Endothelial cell of umbilical vein (primary cell): ENCODE measurements at places on chromosomes 7 and 10. TPM values are rescaled to one million over a fixed set of nuclear protein-coding genes. Genes with fewer than 3 reads are reported as not detected.

Gene ANKRD30A
- total RNA-seq = not detected in 2 replicates

Gene CPXM2
- 0.42 and 2.7 TPM in 2 replicates for total RNA-seq

- no peak for DNase-seq
These were observed 308.4 kb downstream of the ZNF248 start for GRCh38 chr10:37549054-37549453.

Gene SPDYE16
- total RNA-seq = 0.22 TPM in 1 of 2 replicates, not detected in the other

DNA sequence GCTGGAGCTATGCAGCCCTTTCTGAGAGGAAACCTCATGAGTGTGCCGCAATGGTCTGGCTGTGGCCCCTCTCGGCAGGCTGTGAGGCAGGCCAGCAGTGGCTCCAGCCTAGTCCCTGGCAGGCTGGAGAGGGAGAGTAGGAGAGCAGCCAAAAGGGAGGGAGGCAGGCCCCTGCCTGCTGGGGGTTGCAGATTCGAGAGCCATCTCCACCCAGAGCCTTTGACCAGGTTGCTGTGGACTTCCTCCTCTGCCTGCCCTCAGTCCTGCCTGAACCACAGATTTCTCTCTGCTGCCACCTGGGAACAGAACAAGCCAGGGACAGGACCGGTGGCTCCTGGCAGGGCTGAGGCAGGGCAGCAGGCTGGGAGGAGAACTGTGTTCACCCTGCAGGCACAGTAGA, 13.9 kb downstream of the PAX2 start:
- DNase-seq = no peak

Gene PANK1
- 6.3 and 6.9 TPM in 2 replicates for total RNA-seq

Gene GFRA1
- total RNA-seq = 0.88 and 0.95 TPM in 2 replicates

Gene FFAR4
- total RNA-seq = not detected in 2 replicates

DNA sequence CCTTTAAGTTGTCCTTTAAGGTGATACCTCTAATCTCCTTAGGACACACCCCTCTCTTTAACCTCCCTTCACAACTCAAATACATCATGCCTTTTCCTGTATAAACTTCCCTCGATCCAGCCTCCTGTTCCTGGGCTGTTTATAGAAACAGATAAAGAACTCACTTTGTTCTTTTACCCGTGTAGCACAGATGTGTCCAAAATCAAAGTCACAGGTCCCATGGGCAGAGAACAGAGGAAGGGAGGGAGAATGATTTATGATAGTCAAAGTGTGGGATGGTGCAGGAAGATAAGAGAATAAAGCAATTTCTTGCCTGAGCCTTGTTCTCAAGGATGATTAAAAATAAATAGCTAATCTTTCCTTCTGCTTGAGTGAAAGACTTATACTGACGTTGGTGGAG, 50.3 kb upstream of the CABCOCO1 start:
- peak; percentile 31 for DNase-seq

DNA sequence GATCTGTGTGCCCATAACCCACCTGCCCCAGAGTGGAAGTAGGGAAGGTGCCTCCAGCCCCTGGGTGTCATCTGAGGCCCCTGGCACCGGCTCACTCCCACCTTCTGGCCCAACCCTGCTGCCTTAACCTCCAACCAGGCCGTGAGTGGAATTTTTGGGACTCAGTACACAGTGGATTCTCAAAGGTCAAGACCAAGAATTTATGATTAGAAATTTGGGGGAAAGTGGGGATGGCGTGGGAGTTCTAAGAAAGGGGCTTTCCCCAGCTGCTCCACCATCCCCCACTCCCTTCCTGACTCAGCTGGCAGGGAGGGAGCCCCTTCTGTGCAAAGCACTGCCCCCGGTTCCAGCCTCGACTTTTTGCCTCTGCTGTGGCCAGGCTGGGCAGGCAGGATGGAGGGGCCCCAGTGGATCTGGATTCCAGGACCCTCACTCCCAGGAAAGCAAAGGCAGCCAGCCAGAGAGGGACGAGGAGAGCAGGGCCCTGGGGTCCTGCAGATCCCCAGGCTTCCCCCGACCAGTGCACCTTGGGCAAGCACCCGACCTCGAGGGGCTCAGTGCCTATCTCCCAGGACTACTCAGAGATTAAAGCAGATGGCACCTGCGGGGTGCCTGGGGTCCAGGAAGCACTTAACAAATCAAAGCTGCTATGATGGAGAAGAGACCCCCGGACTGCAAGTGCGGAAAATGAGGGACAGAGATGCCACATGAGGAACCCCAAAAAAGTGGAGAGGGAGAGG, 12.8 kb downstream of the SPOCK2 start:
- DNase-seq = no peak

Gene CUZD1
- 1.1 and 1.5 TPM in 2 replicates for total RNA-seq

Gene MRLN
- total RNA-seq = not detected in 2 replicates

Gene COL17A1
- 1.2 and 1.3 TPM in 2 replicates for total RNA-seq

GRCh38 chr10:126036515-126036914, 140.2 kb downstream of the FANK1 start:
- DNase-seq = no peak
